Glomerular endothelial cell (primary cell): ENCODE measurements at places on chromosomes 6 and 20. TPM values are rescaled to one million over a fixed set of nuclear protein-coding genes. Genes with fewer than 3 reads are reported as not detected.

The CRISP2 gene
- total RNA-seq = not detected in 2 replicates

The TINAG gene
- 4.8 TPM in 1 of 2 replicates, not detected in the other for total RNA-seq

The THEMIS gene
- total RNA-seq = not detected in 2 replicates

The HLA-DQB1 gene
- total RNA-seq = 0.10 and 1.1 TPM in 2 replicates

The MMP24 gene
- total RNA-seq = 0.88 and 6.5 TPM in 2 replicates

The NHLRC1 gene
- 3.6 and 3.8 TPM in 2 replicates for total RNA-seq

The RSPO3 gene
- total RNA-seq = 0.19 and 1.8 TPM in 2 replicates

The TFAP2C gene
- total RNA-seq = 0.10 and 0.35 TPM in 2 replicates

The EDN1 gene
- total RNA-seq = 151 and 376 TPM in 2 replicates

The MCCD1 gene
- total RNA-seq = not detected in 2 replicates

The CPXM1 gene
- total RNA-seq = 4.3 and 12.5 TPM in 2 replicates

The GGTLC1 gene
- total RNA-seq = not detected in 2 replicates

The COL20A1 gene
- total RNA-seq = not detected in 2 replicates

The FAM8A1 gene
- total RNA-seq = 18.9 and 20.2 TPM in 2 replicates

The C6orf58 gene
- not detected in 2 replicates for total RNA-seq

The COX4I2 gene
- total RNA-seq = not detected in 2 replicates

The ZBTB46 gene
- 6.7 and 11.7 TPM in 2 replicates for total RNA-seq
